ENCODE measurements at places on chromosomes 12 and 14.
A peak's percentile ranks its signal among the peaks of the same experiment; 100 is the strongest.

GRCh38 chr12:117643971-117644370 is 282.5 kb upstream of the NOS1 start:
- DNase-seq = no peak

DNA sequence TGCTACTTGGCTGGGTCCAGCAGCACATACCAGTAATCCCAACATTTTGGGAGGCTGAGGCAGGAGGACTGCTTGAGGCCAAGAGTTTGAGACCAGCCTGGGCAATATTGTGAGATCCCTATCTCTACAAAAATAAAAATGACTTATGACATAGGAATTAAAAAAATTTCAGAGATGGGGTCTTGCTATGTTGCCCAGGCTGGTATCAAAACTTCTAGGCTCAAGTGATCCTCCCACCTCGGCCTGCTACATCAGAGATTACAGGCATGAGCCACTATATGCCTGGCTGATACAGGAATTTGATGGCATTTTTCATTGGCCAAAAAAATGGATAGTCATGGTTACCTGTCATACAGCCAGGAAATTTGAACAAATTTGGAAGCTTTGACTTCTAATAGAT is 54.6 kb downstream of the ZC3H14 start:
- DNase-seq = no peak

DNA sequence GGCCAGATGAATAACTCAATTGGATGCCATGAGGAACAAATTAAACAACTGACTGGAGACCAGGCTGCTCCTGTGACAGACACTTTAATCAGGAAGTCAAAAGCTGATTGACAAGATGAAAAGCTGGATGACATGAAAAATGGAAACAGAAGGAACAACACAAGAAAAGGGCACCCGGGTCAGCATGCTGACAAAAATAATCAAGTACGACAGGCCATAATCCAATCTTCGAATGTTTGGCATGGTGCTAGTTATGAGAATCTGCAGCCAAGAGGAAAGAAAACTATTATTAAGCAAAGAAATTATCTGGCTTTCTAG is 544.7 kb downstream of the ETNK1 start:
- no peak for DNase-seq

DNA sequence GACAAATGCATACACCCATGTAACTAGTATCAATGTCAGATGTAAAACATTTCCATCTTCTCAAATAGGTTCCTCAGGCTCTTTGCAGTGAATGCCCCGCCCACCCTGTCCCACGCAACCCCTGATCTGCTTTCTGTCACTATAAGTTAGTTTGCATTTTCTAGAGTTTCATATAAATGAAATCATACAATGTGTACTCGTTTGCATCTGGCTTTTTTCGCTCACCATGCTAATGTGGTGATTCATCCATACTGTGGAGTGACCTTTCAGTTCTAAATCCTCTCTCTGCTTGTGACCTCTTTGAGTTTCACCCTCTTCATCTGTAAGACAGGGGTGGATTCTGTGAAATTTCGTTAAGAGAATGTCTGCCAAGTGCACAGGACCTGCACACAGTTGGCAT is 30.6 kb upstream of the MSI1 start:
- no peak for DNase-seq

DNA sequence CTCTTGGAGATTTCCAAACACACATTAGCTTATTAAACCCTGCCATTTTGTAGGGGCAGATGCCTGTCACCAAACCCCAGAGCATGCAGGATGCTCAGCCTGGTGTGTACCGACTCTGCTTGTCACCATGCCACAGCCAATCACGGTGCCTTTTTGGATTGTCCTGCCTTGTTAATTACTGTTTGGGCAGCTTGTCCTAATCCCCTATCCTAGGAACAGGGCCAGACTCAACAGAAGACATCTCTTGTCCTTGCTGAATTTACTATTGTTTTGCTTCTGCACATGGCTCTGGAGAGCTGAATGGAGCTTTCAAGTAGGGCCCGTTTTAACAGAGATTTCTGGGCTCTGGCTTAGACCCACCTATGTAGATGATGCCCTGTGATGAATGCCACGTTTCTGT is 388.5 kb downstream of the AACS start:
- DNase-seq = no peak

DNA sequence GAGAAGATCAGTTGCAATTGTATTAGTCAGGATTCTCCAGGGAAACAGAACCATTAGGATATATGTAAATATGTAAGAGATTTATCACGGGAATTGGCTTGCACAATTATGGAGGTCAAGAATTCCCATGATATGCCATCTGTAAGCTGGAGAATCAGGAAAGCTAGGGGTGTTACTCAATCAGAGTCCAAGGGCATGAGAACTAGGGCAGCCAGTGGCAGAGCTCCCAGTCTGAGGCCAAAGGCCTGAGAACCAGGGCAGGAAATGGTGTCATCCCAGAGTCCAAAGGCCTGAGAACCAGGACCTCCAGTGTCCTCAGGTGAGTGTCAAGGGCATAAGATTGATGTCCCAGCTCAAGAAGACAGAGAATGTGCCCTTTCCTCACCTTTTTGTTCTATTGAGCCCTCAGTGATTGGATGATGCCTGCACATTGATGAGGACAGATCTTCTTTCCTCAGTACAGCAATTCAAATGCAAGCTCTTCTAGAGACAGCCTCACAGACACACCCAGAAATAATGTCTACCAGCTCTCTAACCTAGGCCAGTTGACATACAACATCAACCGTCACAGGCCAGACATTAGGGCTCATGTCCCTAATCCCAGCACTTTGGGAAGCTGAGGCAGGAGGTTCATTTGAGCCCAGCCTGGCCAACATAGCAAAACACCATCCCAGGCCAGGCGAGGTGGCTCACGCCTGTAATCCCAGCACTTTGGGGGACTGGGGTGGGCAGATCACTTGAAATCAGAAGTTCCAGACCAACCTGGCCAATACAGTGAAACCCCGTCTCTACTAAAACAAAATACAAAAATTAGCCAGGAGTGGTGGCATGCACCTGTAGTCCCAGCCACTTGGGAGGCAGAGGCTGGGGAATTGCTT is 34.9 kb upstream of the ZNF740 start:
- no peak for DNase-seq

DNA sequence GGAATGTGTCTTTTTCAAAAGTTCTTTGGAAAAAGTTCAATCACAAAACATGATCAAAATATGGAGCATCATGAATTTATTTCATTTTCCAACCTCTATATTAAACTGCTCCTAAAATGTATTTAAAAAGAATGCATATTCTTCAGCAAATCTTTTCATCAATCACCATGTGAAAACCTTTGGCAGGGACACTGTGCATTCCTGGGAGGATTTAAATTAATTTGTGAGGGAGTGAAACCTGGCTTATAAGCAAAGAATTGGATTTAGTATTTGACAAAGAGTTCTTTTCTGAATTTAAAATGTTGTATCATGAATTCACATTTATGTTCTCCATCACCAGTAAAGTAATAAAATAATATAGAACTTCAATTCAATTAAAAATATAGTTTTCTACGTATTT is 38.2 kb downstream of the PAWR start:
- no peak for DNase-seq

DNA sequence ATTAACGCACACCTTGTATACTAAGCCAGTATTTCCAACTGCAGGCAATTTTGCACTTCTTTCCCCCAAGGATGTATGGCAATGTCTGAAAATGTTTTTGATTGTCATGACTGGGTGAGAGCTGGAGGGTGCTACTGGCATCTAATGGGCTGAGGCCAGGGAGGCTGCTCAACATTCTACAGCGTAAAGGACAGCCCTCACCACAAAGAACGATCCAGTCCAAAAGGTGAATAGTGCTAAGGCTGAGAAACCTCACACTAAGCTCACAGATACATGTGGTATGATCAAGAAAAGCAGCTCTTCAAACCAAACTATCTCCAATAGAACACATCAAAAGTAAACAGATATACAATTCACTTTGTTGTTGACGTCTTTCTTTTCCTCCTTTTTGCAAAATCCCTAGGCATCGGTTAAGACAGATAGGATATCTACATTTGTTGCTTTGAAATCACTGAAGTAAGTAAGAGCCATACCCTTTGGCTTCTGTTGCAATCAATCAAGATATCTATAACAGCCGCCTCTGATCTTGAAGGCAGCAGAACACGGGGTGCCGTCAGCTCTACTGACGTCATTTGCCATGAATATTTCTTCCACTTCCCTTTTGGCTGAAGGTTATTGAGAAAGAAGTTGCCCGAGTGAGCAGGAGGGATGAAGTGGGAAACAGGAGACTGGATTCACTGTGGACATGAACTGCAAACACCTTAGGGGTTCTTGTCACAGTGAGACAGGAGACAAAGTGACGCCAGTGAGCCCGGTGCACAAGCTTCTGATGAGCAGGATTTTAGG is 218.3 kb downstream of the FOXN3 start:
- DNase-seq = no peak

GRCh38 chr12:132222096-132222807 is 78.0 kb downstream of the NOC4L start:
- DNase-seq = peak; percentile 11

- DNase-seq = no peak
Observed at GRCh38 chr12:5806371-5807089, 138.5 kb downstream of the ANO2 start.

GRCh38 chr12:130351326-130351725 is 13.6 kb downstream of the PIWIL1 start:
- no peak for DNase-seq

GRCh38 chr12:43180242-43180641 is 371.8 kb downstream of the ADAMTS20 start:
- no peak for DNase-seq

DNA sequence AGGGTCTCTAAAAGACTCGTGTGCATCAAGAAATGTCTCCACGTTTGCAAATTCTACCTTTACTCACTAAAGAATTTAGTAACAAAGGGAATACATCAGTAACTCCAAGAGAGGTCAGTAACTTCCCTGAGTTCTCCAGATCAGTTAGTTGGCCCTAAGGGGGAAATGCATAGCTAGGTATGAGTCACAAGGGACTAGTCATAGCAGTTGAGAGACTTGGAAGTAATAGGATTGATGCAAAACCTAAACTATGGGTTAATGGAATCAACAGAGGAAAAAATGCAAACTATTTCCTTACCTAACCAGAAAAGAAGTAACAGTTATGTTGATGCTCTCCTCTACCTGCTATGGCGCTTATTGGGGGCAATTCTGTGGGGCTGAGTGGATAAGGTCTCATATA is 148.8 kb upstream of the GARIN6 start:
- DNase-seq = no peak

DNA sequence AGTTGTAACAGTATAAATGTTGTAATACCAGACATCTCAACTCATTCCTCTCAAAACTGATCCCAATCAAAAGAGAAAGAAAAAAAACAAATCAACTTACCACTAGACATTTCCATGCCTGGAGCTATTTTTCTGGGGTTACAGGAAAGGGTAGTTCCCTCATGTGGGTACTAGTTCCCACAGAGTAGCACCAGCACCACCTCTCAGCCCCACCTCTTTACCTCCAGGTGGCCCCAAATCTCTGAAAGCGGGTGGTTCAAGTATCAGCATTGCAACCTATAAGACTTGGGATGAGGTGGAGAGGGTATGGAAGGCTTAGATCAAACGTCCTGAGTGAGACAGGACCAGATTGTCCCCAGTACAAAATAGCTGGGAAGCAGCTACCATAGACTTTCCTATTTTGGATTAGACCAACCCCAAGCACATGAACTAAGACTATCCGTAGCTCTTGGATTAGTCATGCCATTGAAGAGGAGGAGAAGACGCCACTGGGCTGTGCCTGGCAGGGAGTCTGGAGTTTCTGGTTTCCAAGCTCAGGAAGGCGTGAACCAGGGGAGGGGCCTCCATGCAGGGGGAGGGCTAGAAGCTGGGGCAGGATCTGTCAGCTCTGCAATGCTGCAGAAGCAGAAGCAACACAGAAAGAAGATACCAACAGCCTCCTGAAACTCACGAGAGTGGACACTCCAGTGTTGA is at the start of gene SLC39A2:
Gene SLC39A2 (plus strand): TSS at position 620 of the 693 bp plus-strand sequence. CDS start 154 bp downstream, outside the sequence.
- DNase-seq = no peak

DNA sequence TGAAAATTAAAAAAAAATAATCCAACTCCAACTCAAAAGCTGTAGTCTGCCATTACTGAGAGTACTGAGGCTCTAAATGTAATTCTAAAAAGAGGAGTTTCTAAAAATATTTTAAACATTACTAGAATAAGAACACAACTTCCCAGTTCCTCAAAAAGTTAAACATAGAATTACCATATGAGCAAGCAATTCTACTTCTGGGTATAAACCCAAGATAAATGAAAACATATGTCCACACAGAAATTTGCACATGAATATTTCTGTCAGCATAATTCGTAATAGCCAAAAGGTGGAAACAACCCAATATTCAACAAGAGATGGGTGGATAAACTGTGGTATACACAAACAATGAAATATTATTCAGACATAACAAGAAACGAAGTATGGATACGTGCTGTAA is 15.0 kb upstream of the NR2C1 start:
- DNase-seq = no peak

DNA sequence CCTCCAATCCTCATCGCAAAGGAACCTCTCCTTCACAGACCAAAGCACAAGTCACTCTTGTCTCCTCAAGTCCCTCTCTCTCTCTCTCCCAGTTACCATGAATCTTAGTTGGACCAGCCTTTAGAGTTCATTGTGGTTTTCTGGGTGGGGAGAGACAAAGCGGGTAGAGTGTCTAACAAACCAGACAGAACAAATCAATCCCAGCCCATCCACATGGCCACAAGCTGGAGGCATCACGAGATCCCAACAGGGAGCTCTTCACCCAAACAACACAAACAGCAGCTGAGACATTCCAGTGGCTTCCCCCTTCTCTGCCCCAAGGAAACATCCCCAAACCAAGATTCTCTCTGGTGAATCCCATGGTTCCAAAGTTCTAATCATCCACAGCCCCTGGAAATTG is 22.4 kb downstream of the ACTN1 start:
- no peak for DNase-seq

- DNase-seq = peak; percentile 63
Observed at GRCh38 chr12:108616941-108617858, 16.5 kb downstream of the SELPLG start.

DNA sequence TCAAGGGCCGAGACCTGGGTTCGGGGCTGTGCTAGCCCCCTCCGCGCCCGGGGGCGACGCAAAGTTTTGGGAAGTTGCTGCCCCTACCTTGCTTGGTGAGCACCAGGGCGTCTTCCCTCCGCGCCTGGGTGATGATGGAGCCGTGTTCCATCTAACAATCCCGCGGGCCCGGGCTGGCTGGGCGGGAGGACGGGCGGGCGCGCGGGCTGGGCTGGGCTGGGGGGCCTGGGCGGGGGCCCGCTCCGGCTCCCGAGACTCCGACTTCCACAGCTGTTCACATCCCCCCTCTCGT is 298 bp downstream of the CTDSP2 start:
- no peak for DNase-seq

- no peak for DNase-seq
Observed at GRCh38 chr12:39272871-39273655, 169.9 kb downstream of the KIF21A start.

DNA sequence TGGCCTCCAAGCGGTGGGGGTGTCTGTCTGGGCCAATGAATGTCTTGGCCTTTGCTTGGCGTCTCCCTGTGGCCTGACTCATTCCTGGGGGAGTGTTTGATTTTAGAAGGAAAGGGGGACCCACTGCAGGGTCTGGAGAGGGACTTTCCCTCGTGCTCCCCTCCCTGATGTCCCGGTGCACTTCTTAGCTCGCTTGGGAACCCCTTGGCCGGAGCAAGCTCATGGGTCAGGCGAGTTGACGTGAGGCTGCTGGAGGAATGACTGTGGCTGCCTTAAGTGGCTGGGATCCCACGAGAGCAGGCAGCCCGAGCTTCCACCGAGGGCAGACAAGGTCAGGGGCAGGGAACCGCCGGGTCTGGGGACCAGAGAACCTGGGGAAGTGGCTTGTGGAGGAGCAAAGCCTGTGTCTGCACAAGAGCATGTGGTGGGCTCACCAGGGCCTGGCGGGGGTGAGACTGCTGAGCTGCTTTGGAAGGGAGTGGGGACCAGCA is 218.4 kb upstream of the C14orf180 start:
- DNase-seq = no peak

GRCh38 chr12:130427381-130427887 is 89.7 kb downstream of the PIWIL1 start:
- DNase-seq = no peak

All from stimulated activated CD4-positive, alpha-beta T cell treated with anti-CD3 and anti-CD28 coated beads, Interleukin-4, amount 100 ng/mL, for 4 hours (primary cell).